ENCODE measurements at places on chromosomes 1 and 21.

- peak; percentile 61 for DNase-seq
Measured at GRCh38 chr1:26278724-26279455, 996 bp upstream of the SH3BGRL3 start.

- no peak for DNase-seq
Measured at GRCh38 chr1:17347769-17348592, 24.0 kb upstream of the PADI6 start.

DNA sequence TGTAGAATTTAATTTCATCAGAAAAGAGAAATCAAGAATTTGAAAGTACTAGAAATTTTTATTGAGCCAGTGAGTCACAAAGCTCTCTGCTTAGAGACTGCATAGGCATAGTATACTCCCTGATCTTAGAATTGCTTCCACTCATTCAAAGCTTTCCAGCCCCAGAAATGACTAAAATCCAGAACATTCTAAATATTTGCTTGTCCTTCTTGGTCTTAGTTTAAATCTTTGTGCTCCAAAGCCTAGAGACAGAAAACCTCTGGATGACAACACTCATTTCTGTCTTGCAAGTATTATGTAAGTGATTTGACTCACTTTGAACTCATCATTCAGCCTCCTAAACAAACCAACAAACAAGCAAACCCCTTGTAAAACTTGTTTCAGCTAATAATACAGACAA lies 74.2 kb downstream of the PTPRC start:
- peak; percentile 60 for DNase-seq

GRCh38 chr1:32470991-32471694 lies 6.3 kb downstream of the ZBTB8B start:
- DNase-seq: no peak

DNA sequence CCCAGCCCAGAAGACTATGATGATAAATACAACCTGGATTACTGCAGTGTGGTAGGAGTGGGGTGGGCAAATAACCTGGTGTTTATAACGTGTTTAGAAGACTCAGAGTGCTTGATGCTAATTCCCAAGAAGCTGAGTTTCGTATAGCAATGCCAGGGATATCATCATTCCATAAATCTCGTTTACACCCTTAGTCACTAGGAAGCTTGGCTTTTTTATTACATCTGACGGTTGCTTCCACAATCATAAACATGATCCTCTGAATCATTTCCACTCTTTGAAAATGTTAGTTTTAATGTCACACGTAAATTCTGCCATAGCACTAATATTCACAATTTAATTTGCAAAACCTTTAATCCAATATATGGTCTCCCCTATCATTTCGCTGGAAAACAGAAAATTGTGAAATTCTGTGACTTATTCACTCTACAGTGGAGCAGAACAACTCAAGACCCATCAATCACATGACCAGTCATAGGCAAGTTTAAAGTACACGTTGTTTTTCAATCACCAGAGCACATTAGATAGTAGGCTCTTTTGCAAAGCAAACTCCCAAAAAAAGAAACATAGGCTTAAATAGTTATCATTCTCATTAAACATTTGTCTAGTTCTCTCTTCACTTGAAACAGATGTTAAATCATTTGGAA lies 321.0 kb downstream of the LTN1 start:
- DNase-seq: no peak

- DNase-seq: no peak
Measured at GRCh38 chr1:170063109-170063826, 11.2 kb downstream of the KIFAP3 start.

- no peak for DNase-seq
Measured at GRCh38 chr1:56466538-56466937, 112.8 kb downstream of the PLPP3 start.

- DNase-seq: no peak
Measured at GRCh38 chr1:210330279-210330866, 1.7 kb downstream of the HHAT start.

DNA sequence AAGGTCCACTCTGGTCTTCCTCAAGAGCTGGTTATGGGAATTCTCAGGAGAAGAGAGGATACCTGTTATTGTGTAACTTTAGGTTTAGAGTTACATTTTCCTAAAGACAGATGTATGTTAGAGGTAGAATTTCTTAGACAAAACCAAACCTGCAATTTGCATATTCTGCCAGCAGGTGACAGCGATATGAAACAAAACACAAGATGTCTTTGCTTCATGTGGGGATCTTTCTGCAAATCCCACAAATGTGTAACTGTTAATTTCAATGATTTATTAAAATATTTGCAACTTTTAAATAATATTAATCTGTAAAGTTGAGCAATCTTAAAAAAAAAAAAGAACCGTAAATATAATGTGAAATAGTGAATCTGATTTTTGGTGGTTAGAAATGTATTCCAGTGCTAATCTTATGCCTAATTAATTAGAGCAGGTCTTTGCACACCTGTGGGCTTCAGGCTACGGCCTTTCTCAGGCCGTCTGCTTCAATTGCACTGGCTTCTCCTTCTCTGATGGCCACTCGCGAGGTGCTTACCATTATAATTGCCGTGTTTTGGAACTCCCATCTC lies 33.4 kb downstream of the FAM78B start:
- DNase-seq: no peak

DNA sequence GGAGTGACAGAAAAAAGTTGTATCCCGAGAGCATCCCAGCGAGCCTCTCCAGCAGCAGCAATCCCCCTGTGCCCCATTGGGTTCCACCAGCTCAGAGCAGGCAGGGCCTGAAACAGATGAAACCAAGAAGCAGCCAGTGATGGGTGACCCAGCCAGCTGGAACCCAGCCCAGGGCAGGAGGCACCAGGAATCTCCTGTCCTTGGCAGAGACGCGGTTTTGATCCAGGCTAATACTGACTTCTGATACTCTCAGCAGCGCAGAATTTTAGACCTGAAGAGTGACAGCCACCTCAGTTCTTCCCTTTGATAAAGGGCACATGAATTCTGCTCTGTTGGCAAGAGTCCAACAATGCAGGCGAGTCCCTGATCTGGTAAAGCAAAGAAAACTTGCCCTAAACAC lies 11.4 kb upstream of the OLIG1 start:
- no peak for DNase-seq

- DNase-seq: no peak
Measured at GRCh38 chr1:229192853-229193252, 78.1 kb upstream of the RAB4A start.

DNA sequence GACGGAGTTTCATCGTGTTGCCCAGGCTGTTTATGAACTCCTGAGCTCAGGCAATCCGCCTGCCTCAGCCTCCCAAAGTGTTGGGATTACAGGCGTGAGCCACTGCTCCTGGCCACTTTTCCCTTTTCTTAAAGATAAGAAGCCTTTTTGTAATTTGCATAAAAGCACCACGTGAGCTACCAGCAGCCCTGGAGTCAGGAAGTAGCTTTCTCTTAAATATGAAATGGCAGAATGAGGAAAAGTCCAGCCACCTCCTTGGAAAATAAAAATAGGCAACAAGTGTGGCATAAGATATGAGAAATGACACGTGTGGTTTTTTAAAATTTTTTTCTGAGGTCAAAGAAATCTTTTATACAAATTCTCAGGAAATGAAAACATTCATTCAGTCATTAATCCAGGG lies 259.7 kb downstream of the DYRK1A start:
- DNase-seq: no peak

DNA sequence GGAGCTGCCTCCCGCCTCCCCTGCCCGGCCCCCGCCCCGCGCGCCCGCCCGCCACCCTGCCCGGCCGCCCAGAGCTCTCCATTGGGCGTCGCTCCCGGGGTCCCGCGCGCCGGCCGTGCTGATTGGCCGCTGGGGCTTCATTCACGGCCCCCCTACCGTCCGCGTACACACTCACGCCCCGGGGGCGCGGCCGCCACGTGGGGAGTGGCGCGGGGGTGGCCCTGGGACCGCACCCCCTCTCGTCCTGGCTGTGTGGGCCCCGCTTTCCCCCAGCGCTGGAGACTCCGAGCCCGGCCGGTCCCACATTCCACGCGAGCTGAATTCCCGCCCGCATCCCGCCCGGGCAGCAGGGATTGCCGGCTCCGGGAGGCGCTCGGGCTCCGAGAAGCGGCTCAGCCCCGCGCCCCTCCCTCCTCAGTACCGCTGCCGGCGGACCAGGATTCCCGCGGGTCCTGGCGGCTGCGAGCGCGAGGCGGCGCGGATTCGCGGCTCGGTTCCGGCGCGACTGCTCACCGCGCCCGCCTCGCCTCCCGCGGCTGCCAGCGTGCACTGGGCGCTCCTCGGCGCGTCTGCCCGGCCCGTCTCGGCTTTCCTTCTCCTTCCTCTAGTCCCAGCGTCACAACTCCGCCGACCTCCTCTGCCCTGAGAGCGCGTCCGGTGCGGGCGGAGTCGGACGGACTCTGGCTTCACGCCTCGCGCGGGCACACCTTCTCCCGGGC lies 450 bp upstream of the POU3F1 start:
- DNase-seq: peak; percentile 89

GRCh38 chr1:18951818-18952391 lies 4.6 kb downstream of the IFFO2 start:
- DNase-seq: no peak

DNA sequence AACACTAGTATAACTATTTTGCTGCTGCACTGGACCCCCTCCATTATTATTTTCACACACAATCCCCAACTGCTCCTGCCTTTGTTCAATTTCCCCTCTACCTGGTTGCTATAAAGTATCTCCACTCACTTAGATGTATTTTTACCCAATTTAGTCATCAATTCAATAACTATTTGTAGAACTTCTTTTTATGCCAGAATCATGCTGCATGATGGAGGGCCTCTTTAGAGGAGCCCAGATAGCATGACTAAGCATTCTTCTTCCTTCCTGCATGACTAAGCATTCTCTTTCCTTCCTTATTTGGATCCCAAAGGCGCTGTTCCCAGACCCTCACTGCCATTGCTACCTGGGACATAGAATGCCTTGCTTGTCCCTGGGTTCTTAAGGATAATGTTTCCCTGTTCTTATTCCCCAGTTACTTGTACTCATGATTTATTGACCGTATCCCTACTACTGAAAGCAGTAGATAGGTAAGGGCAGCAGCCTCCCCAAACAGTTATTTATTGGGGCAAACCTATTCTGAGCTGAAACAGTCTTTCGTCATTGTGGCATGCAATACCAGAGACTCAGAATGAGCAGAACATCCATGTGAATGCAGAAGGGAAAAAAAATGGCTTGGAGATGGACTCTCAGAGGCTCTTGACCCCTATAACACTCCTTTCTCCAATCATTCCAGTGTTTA lies 89.3 kb upstream of the AKT3 start:
- no peak for DNase-seq

DNA sequence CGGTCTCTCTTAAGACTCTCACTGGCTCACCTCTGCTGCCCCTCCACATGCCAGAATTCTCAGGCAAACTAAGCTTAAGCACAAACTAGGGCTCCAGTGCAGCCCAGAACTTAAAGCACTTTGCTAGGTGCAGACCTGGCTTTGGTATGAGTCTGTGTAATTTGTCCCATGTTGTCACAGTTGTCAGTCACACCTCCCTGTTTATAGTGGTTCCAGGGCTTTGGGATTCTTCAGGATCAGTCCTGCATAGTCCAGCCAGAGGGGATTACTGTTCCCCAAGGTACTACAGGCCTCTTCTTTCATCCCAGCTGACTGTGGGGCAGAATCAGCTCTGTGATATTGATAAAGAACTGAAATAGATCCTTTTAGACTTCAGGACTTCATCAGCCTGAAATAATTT lies 105.0 kb upstream of the UBE2U start:
- no peak for DNase-seq

- peak; percentile 46 for DNase-seq
Measured at GRCh38 chr1:19445417-19446342, 39.7 kb downstream of the CAPZB start.

DNA sequence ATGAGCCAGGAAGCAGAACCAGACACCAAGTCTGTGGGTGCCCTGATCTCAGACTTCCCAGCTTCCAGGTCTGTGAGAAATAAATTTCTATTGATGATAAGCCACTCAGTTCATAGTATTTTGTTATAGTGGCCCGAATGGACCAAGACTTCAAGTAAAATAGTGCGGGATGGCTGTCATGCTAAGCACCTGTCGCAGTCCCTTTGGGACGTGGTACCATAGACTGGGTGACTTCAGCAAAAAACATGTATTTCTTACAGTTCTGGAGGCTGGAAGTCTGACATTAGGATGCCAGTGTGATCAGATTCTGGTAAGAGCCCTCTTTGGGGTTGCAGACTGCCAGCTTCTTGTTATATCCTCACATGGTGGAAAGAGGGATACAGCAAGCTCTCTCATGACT lies 2.6 kb upstream of the C1orf198 start:
- no peak for DNase-seq

DNA sequence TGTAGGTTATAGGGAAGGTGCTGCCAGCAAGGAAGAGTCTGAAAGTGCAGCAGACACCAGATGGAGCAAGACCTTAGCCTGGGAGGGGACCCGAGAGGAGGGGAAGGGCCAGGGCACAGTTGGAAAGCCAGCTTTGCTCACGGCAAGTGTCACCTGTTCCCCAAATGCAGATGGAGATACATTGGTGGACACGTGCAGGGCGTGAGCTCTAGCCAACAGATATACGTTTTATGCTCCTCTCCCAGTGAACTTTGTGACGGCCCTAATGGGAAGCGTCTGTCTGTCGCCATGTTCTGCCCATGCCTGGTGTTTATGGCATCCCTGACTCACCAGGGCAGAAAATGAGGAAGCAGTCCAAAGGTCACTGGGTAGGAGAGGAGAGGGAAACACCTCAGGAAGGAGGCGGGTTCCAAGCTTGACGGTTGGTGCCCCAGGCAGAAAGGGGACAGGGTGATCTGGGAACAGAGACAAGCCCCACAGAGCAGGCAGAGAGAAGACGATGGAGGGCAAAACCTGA lies 7.6 kb downstream of the GPA33 start:
- no peak for DNase-seq

DNA sequence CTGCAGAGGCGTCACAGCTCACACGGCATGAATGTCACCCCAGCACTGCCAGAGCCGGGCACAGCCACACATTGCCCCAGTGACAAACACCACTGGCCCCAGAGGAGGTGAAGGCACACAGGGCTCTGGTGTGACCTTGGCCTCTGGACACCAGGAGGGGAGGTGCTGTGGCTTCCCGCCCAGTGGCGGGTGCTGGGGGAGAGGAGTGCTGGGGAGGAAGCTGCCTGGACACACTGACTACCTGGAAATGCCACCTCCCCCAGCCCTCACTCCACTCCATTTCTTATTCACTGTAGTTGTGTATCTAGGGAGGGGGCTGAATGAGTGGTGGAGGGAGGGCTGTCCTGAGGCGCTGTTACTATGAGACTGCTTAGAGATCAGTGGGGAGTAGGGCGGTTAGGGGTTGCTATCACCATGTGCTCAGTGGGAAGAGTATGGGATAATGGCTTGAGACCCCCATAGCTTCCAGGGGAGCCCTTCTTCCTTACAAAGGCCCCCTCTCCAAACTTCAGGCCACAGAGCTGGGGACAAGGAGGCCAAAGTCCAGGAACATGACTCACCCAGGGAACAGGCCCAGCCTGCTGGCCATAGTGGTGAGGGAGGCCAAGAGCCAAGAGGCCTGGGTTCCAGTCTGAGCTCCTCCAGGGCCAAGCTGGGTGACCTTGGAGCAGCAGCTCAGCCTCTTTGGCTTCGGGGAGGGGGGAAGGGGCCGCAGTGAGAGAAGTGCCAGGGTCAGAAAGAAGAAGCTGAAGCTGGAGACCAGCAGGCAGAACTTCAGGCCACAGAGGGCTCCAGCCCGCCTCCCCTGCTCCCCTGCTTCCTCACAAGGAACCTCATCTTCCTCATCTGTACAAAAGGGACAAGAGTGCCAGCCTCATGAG lies 40.1 kb downstream of the AHDC1 start:
- peak; percentile 72 for DNase-seq

- no peak for DNase-seq
Measured at GRCh38 chr1:89847191-89847729, 26.4 kb downstream of the LRRC8D start.

GRCh38 chr1:229864686-229865230 lies 202.3 kb upstream of the GALNT2 start:
- DNase-seq: no peak

- no peak for DNase-seq
Measured at GRCh38 chr1:93200086-93200620, 19.6 kb downstream of the CCDC18 start.

- DNase-seq: no peak
Measured at GRCh38 chr1:197141575-197141974, 4.9 kb downstream of the ASPM start.
